Aorta (tissue), 5 donors: ENCODE measurements at places on chromosomes 3 and 15. TPM values are rescaled to one million over a fixed set of nuclear protein-coding genes. Genes with fewer than 3 reads are reported as not detected.

- peak; percentile 66 for DNase-seq
Observed at GRCh38 chr15:85748729-85749128, 46.0 kb downstream of the KLHL25 start.

DNA sequence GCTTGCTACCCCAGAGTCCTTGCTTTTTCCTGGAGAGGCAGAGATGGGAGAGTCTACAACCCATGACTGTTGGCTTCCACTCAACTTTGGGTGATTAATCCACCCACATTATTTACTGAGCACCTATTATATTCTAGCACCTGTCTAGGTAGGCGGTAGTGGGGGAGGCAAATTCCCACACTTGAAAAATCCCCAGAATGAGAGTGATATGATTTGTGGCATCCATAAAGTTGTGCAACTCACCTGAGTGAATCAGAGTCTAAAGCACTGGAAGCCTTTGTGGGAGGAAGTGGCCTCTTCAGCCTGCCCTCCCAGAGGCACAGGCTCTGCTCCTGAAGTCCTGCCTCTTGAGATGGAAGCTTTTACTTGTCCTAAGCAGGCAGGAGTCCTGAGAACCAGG, 40.4 kb upstream of the CTNNB1 start:
- DNase-seq = no peak

DNA sequence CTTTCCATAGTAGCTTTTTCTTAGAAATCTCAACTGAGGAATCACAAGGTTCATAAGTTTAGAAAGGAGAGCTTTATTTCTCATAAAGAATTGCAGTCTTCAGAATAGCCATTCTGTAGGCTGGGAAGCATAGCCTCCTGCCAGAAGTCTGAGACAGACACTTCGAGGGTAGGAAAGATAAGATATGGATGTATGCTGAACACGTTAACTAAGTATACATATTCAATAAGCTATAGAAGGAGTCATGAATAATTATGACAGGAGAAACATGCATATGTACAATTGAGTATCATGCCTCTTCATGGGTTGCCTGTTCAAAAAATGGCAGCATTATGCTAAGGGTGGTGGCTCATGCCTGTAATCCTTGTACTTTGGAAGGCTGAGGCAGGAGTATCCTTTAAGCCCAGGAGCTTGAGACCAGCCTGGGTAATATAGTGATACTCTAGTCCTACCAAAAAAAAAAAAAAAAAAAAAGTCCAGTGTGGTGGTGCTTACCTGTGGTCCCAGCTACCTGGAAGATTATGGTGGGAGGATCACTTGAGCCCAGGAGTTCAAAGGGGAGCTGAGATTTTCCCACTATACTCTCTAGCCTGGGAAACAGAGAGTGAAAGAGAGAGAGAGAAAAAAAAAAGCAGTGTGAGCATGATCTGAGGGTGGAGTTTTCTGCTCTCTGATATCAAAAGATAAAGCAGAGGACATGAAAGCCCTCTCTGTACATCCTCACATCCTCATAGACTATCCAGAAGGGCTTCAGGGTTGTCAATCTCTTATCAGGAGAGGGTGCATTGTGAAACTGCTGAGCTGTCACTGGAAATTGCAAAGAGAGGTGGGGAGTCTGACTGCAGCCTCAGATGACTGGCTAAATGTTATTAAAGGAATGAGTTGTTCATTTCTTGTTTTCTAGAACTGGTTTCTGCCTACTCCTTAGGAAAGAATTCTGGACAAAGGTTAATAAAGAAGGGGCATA, 23.6 kb upstream of the CADPS start:
- no peak for DNase-seq

GRCh38 chr15:69659454-69660050, 206.9 kb downstream of the RPLP1 start:
- DNase-seq = no peak

- no peak for DNase-seq
Observed at GRCh38 chr3:184485906-184486305, 75.7 kb upstream of the EPHB3 start.

- DNase-seq = peak; percentile 94
Observed at GRCh38 chr3:52277071-52277964, 1.1 kb downstream of the WDR82 start.

GRCh38 chr3:123202451-123202850, 708 bp downstream of the SEC22A start:
- DNase-seq = no peak

GRCh38 chr3:174216946-174217718, 642.0 kb upstream of the NAALADL2 start:
- no peak for DNase-seq

GRCh38 chr3:46954178-46954577, 22.4 kb downstream of the CCDC12 start:
- DNase-seq = no peak

GRCh38 chr3:112956351-112956750, 18.6 kb downstream of the CD200R1 start:
- no peak for DNase-seq

DNA sequence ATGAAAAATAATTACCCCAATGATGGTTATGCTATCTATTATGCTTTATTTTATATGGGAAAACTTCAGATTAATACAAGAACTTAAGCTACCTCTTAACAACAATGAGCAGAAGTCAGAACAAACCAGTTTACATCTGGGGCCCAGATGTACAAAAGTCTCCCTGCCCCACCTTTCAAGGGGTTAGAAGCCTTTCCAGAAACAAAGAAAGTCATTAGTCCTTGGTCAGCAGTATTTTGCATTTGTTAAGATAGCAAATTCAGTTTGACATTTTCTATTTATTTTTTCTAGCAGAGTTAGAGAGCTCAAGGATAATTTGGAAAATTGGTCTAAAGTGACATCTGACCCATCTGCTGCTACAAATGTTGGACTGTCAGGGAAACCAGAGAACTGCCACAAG, 478.7 kb upstream of the UBE2E2 start:
- no peak for DNase-seq

DNA sequence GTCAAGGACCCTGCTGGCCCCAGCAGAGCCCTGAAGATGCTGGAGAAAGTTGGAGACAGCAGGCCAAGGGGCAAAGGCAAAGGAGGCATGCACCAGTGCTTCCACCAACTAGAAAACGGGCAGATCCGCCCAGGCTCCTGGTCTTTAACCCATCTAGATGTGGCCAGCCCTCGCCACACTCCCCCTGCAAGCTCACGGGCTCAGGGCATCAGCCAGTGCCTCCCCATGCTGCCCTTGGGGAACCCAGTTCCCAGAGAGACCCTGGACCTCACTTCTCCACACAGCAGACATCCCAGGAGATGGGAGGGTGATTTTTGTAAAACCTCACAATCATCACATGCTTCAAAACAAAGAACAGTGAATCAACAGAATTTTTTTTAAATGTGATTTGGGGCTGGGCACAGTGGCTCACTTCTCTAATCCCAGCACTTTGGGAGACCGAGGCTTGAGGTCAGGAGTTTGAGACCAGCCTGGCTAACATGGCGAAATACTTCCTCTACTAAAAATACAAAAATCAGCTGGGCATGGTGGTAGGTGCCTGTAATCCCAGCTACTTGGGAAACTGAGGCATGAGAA, 24.5 kb downstream of the CYFIP1 start:
- peak; percentile 69 for DNase-seq

DNA sequence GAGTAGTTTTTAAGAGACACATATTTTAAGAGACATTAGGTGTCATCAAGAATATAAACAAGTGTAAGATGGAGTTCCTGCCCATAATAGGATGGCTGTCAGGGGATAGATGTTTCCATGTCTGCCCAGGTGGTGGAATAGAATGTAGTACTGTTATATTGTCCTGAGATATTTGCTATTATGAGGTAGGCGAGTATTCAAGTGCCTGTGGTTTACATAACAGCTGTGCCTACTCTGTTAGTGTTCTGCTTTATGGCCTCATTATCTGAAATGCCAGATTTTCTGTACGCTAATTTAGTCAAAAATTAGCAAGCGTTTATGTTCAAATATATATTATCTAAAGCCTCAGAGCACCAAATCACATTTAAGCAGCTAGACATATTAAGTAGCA, 360.2 kb upstream of the ROPN1 start:
- no peak for DNase-seq

DNA sequence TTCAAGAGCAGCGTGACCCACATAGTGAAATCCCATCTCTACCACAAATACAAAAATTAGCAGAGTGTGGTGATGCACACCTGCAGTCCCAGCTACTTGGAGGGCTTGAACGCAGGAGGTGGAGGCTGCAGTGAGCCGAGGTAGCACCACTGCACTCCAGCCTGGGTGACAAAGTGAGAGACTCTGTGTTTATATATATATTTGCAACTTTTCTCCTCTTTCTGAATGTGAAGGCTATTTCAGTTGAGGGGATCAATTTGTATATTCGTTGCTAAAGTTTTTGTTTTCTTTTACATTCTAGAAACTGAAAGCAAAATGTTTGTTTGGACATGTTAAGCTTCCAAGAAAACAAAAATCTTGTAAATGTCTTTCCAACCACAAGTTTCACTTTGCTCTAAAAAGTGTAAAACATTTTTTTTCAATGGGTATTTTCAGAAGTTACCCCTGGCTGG, 29.8 kb upstream of the FAM98B start:
- no peak for DNase-seq

GRCh38 chr15:34837246-34838016, 42.1 kb upstream of the ACTC1 start:
- peak; percentile 72 for DNase-seq

GRCh38 chr3:144104186-144104585, 132.6 kb downstream of the DIPK2A start:
- DNase-seq = no peak

DNA sequence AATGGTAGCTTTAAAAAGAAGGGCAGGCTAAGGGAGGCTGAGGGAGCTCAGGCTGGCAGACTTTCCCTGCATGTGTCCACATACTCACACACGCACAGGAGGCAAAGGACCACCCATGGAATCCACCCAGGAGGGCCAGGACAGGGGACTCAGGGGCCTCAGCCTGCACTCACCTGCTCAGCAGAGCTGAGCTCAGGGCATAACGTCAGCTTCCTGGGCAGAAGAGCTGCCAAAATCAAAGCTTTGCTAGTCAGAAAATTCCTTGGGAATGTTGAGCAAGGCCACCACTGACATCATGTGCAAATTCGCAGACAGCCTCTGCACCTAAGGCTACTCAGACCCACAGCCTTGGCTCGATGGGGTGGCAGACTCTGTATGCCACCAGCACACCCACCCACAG, 16.4 kb upstream of the ALAS1 start:
- DNase-seq = no peak

- DNase-seq = no peak
Observed at GRCh38 chr15:28005004-28005527, 94.0 kb downstream of the OCA2 start.

DNA sequence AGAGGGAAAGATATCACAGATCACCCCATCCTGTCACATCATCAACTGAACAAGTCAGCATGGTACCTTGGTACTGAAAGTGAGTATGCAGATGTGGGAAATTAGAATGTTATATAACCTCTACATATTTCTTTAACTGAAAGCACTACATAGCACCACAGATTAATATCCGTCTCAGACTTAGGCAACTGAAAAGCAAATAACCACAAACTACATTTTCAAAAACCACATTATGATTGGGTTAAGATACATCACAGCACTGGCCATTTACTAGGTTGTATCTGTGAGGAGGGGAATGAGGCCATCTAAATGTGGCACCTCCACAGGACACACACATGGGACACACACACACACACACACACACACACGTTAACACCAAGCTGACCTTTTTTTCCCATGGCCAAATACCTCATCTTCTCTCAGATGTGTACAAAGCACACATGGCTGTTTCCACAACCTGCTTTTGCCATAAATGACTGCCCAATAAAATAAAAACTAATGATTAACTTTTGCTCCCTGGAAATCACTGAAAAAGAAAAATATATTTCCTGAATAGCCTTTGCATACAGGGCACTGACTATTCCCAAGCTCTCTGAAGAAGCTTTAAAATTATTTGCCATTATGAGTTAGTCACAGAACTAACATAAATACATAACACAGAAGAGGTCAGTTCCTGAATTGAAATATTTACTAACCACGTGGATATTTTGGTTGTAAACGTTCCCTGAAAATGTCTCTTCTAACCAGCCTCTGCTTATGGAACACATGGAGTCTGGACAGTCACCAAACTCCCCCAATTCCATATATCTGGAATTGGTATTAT, 60.1 kb downstream of the SUMF1 start:
- DNase-seq = no peak

GRCh38 chr3:168288511-168289401, 193.0 kb upstream of the GOLIM4 start:
- DNase-seq = no peak

- DNase-seq = no peak
Observed at GRCh38 chr15:82737975-82738374, 28.3 kb upstream of the AP3B2 start.

GRCh38 chr15:85417276-85417675, 36.9 kb downstream of the AKAP13 start:
- no peak for DNase-seq

DNA sequence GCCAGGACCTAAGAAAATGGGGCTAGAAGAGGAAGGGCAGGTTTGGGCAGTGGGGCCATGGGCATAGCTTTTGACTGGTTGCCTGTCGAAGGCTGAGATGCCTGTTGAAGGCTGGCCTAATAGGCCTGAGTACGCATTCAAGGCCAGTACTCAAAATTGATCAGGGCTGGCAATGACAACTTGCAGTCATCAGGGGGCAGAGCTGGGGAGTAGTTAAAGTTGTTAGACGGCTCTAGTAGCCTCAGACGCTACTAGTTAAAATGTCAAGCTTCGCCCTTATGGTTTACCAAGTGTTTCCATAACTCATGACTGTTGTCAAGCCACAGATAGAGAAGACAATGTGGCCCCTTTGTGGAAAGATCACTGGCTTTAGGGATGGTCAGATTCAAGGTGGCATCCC, 28.7 kb downstream of the SPG21 start:
- no peak for DNase-seq

GRCh38 chr3:68936856-68937255, 4.5 kb upstream of the TAFA4 start:
- DNase-seq = no peak

DNA sequence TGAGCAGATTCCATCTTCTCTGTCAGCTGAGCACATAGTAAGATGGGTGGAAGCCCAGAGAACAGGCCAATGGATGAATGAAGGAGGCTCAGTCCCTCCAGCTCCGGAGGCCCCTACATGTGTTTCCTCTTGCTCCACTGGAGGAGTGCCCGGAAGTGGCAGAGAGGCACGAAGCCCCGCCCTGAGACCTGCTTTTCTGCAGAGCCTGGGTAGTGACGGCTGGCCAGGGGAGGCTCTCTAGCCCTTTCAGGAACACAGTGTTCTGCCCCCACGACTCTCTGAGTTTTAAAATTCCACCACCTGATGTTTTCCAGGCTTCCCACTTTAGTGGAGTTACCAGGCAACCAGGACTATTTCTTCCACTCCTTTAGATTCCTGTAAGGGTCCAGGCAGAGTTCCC, 149.4 kb upstream of the SLC6A11 start:
- DNase-seq = no peak

- no peak for DNase-seq
Observed at GRCh38 chr3:20240154-20240883, 54.3 kb upstream of the SGO1 start.

ARHGEF26 gene
- total RNA-seq = 16.4 TPM

POPDC2 gene
- 11.5 TPM for total RNA-seq

SI gene
- total RNA-seq = not detected

CLDND1 gene
- total RNA-seq = 114 TPM

CACNA2D2 gene
- total RNA-seq = 3.2 TPM

TMEM212 gene
- not detected for total RNA-seq

UTS2B gene
- total RNA-seq = 0.78 TPM

CCR3 gene
- total RNA-seq = not detected

P2RY12 gene
- total RNA-seq = 1.9 TPM

EXD1 gene
- total RNA-seq = not detected

STRIT1 gene
- not detected for total RNA-seq

MCF2L2 gene
- 0.75 TPM for total RNA-seq

PIK3R4 gene
- total RNA-seq = 22.3 TPM

C3orf70 gene
- 17.2 TPM for total RNA-seq

PRSS50 gene
- not detected for total RNA-seq
